Activated CD8-positive, alpha-beta T cell treated with anti-CD3 and anti-CD28 coated beads for 36 hours (primary cell): ENCODE measurements at places on chromosomes 7 and 10.

DNA sequence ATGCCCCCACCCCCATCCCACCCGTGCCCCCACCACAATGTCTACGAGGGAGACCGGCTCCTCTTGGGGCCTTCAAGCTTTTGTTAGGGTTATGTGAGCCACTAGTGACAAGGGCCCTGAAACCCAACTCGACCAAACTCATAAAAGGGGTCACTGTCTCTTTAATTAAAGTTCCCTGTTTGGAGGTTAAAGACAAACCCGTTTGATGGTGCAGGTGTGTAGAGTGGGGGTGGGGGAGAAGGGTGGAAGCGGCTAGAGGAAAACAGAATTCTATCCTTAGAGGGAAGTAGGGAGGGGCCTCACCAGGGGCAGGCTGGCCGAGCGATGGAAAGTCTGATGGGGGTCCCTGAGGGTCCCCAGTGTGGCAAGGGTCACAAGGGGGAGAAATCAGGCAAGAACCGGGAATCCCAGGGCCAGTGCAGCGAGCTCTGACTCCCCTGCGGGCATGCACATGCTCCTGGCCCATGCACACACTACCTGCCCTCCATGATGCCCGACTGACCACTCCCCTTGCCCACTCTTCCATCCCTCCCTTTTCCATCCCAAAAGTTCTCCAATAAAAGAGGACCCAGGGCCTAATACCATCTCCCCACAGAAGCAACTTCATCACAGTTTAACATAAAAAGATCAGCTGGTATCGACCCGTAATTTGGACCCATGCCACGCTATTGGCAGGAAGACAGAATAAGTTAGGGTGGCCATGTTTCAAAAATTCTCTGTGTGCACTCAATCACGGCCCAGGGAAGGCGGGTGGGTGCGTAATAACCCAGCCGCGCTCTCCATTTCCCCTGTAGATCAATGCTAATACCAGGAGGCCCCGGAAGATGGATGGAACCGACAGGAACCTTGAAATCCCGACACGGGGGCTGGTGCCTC is 35.9 kb upstream of the SLF2 start:
- H3K4me3 ChIP-seq = no peak overlapping the region
- no peak for DNase-seq
- H3K36me3 ChIP-seq = no peaks in the 10 kb centered on the region
- H3K27me3 ChIP-seq = peaks cover 4% of the 10 kb centered on the region
- H3K4me1 ChIP-seq = no peaks in the 10 kb centered on the region
- no peak overlapping the region for H3K27ac ChIP-seq

DNA sequence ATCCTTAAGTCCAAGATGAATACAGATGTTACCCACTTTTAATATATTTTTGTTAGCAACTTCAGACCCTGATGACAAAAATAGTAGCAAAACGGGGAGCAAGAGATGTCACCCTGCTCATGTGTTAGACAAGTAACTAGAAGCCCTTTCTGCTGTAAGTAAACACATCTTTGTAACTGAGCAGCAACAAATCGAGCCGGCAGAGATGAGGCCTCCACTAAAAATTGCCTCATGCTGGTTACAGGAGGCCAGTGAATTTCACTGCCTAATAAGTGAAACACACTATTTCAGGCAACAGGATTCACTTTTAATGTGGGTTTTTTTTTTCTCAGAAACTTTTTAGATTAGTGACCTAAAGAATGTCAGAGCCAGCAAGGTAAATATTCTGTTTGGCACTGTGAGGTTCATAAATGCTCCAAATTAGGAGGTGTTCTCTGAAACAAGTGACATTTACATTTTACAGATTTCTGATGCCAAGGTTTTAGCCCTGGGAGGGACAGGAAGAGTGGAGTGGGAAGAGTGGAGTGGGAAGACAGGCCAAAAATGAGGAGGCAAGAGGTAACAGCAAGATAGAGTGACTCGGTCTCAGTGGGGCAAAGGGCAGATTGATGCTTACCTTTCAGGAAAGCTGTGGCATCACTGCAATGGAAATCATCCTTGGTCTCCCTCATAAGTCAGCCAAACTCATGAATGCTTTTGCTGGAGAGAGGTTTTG is 53.6 kb upstream of the LRRC17 start:
- DNase-seq = no peak
- H3K4me1 ChIP-seq = no peaks in the 10 kb centered on the region
- H3K27me3 ChIP-seq = no peaks in the 10 kb centered on the region

- no peak for DNase-seq
- H3K4me3 ChIP-seq = no peak overlapping the region
- peaks cover 3% of the 10 kb centered on the region for H3K4me1 ChIP-seq
- H3K36me3 ChIP-seq = no peaks in the 10 kb centered on the region
- peaks cover 14% of the 10 kb centered on the region for H3K27me3 ChIP-seq
- no peak overlapping the region for H3K27ac ChIP-seq
These were observed 19.5 kb upstream of the PPP2R2D start for GRCh38 chr10:131881104-131881880.

GRCh38 chr7:74373536-74373935 is 80.2 kb upstream of the GTF2IRD1 start:
- no peak overlapping the region for H3K4me3 ChIP-seq
- no peaks in the 10 kb centered on the region for H3K27me3 ChIP-seq
- H3K4me1 ChIP-seq = no peaks in the 10 kb centered on the region
- no peaks in the 10 kb centered on the region for H3K36me3 ChIP-seq
